Epithelial cell of prostate (primary cell): ENCODE measurements at places on chromosomes 16 and 17.

DNA sequence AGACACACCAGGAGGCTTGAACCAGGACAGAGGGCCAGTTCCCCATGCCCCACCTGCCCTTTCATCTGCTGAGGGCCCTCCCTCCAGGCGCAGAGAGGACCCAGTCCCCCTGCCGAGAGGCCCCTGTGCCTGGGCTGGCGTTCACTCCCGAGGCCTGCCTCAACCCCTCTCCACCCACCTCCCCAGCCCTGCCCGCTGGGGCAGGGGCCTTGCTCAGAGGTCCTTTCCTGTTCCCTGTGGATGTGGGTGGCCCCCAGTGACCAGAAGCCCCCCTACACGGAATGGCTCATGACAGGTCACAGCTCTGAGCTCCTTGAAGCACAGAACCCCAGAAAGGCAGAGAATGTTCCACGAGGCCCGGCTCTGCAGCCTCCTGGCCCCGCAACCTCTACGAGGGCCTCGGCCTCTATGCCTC is 6.7 kb downstream of the TMC6 start:
- DNase-seq, result no peak

- DNase-seq, result no peak
Observed at GRCh38 chr17:71200597-71200996, 920.2 kb upstream of the SOX9 start.

- no peak for DNase-seq
Observed at GRCh38 chr17:2885733-2886132, 89.5 kb downstream of the RAP1GAP2 start.

DNA sequence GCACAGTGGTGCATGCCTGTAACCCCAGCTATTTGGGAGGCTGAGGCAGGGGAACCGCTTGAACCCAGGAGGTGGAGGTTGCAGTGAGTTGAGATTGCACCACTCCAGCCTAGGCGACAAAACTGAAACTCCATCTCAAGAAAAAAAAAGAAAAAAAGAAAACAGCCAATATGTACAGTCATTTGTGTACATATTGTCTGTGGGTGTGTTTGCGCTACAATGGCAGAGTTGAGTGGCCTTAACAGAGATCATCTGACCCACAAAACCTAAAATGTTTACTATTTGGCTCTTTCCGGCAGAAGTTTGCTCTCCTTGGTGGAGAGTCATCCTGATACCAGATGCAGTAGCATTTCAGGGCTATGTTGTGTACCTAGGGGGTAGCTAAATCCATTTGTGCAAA is 57.9 kb downstream of the ARSG start:
- no peak for DNase-seq

DNA sequence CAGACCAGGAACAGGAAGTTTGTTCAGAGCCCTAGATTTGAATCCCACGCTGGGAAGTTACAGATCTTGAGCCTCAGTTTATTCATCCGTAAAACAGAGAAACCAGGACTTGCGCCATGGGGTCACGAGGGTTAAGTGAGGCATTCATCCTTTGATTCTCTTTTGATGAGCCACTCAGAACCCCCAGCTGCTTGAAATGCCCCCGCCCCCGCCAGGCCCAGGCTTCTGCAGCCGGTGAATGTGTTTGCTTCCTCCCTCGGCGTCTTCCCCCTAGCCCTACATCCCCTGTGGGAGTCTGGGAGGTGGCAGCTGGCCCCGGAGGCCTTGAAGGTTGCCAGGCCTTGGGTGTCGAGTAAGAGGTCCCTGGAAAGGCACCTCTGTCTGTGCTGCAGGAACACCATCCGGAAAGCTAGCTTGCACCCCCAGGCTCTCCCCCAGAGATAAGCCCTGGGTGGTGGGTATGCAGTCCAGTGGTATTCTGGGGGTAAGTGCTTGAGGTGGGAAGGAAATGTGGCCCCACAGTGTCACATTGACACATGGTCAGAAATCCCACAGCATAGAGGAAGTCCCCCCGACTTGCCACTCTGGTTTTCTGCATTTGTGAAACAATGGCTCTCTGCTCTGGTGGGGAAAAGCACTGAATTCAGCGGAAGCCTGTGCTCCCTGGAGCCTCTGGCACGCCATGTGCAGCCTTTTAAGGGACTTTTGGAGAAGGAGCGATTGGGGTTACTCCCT is 14.9 kb downstream of the IRF8 start:
- no peak for DNase-seq

GRCh38 chr17:55312852-55313251 is 48.1 kb downstream of the HLF start:
- DNase-seq, result no peak

DNA sequence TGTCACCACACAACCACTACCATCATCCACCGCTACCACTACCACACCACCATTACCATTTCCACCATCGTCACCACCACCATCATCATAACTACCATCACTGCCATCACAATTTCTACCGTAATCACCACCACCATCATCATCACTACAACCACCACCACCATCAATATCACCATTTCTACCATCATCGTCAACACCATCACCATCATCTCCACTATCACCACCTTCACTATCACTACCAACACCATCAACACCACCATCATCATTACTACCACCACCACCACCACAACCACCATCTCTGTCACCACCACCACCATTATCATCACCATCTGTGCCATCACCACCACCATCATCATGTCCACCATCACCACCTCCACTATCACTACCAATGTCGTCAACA is 524.5 kb upstream of the C16orf82 start:
- no peak for DNase-seq

GRCh38 chr17:82013341-82013740 is 9.3 kb downstream of the CENPX start:
- no peak for DNase-seq

- no peak for DNase-seq
Observed at GRCh38 chr17:65066901-65067300, 10.4 kb upstream of the GNA13 start.

DNA sequence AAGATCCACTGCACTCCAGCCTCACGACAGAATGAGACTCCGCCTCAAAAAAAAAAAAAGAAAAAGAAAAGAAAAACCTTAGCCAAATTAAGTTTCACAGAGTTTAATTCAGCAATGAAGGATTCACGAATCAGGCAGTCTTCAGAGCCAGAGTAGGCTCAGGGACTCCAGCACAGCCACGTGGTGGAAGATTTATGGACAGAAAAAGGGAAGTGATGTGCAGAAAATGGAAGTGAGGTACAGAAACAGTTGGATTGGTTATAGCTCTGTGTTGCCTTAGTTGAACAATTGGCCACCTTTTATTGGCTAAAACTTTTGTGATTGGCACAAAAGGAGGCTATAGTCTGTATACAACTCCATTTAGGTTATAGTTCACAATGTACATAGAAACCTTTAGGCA is 256.6 kb downstream of the HS3ST3B1 start:
- DNase-seq, result no peak

DNA sequence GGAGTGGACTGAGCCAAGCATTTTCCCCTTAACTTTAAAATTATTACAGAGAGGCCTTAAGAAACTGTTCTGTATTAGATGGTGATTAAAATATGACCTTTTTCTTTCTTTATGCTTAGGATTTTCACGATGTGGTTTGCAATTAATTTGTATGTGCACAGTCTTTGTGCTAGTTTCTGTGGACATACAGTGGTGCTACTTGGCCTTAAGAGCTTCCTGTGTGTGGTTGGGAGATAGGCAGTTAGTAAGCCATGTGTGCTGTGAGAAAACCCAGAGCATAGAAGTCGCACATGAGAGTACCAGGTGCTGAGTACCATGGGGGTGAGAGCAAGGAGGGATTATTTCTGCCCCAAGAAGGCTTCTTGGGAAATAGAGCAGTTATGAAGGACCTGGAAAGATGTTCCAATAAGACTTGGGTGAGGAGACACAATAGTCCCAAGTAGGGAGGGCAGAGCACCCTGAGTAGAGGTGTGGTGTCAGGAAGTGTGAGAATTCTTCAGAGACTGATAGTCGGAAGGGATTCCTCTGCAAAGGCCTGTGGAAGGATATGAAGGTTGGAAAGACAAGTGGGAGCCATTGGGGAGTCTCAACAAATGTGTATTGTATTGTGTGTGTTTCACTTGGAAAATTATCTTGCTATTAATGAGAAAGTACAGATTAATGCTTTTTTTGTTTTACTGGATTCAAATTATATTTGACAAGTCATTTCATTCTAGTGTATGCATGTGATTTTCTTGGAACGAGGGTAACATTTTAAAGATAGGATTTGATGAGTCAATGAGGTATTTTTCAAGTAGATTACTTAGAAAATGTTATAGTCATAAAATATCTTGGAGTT is 239.9 kb downstream of the PRKCA start:
- no peak for DNase-seq

DNA sequence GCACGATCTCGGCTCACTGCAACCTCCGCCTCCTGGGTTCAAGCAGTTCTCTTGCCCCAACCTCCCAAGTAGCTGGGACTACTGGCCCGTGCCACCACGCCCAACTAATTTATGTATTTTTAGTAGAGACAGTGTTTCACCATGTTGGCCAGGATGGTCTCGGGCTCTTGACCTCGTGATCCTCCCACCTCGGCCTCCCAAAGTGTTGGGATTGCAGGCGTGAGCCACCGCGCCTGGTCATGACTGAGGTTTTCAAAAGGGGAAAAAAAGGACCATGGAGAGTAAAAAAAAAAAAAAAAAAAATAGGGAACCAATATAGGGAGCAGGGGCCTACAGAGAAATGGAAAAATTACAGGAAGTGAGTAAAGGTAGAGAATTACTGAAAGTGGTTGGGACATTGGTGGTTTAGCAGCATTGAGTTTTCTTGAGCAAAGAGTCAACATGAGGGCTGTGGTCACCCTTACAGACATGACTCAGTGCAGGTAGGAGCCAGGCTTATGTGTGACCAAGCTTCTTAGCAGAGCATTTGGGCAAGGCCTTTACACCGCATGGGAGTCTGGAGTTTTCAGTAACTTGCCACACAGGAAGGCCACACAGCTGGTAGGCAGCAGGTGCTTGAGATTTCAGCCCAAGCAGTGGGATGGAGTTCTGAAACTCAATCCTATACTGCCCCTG is 447.3 kb downstream of the HS3ST3B1 start:
- peak; percentile 71 for DNase-seq

DNA sequence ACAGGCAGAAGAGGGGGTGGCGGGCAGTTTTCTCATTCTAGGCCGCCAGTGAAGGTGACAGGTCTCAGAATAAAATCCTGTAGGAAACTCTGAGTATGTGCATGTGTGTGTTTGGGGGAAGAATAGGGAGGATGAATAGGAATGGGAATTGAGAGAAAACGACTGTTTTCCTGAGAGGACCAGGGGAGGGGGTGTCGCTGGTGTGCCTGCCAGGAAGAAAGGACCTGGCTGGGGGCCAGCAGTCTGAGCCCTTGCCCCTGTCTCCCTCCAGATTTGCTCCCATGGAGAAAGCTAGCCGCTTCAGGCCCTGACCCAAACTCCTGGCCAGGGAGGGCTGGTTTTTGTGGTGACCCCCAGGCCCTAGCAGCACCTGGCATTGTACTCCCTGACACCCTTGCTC is 14.4 kb downstream of the C17orf50 start:
- DNase-seq, result no peak

DNA sequence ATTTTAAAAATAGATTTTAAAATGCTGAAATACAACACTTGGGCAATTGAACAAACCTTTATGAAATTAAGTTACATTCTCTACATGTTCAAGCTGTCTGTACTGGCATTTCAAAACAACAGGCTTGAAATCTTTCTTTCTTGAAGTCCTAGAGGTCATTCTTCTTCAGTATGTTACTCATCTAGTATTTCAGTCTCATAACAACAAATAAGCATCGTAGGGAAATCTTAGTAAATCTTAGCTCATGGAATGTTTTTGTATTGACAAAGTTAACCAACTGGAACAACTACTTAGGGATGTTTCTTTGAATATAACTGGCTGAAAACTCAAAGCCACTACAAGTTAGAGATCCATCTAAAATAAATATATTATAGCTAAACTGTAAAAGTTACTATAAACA is 96.6 kb downstream of the KIF2B start:
- DNase-seq, result no peak

DNA sequence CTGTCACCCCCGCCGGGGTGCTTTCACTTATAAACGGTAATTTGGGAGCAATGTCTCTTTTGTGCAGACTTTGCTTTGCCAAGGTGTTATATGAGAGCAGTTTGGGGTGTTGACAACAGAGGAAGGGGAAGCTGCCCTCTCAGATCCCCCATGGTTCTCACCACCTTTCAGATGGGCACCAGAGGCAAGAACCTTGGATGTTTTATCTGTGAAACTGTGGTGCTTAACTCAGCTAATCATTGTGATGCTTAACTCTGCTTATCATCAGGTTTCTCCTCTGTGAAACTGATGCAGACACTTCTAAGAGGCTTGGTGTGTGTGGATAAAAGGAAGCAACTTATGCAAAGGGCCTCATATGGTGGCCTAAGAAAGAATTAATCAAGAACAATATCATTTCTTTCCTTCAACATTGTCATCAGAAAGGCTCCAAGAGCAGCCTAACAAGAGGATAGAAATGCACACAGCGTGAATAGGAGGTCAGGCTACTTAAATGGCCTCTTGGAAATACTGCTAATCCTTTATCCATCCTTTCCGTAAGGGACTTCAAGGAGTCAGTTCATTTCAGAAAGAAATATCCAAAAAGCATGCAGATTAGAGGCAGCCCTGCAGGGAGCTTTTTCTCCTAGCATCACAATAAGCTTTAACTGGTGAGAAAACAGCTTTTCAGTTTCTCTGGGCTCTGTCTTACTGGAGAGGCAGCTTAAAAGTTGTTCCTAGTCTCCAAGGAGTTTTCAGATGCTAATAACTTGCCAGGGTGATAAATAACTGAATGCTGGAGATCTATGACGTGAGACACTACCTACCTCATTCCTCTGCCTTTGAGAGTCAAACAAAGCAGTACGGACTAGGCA is 55.1 kb upstream of the CLEC3A start:
- DNase-seq, result no peak

DNA sequence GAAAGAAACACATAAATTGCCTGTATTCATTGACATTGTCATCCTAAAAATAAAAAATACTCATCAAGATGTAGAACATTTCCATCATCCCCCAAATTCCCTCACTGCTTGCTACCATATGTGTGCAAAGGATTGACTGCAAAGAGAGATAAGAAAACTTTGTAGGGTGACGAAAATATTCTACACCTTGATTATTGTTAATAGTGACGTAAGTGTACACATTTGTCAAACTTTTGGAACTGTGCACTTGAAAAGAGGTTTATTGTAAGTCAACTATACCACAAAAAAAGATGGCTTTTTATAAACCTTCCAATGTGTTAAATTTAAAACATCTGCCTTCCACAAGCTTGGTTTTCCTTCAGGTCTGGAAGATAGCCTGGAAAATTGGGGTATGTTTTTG is 359.5 kb downstream of the CDH8 start:
- DNase-seq, result no peak

- no peak for DNase-seq
Observed at GRCh38 chr16:85327731-85328675, 215.7 kb upstream of the CIBAR2 start.
